HCEC 1CT (cell line): ENCODE measurements at places on chromosomes 1 and 21.
A peak's percentile ranks its signal among the peaks of the same experiment; 100 is the strongest.

DNA sequence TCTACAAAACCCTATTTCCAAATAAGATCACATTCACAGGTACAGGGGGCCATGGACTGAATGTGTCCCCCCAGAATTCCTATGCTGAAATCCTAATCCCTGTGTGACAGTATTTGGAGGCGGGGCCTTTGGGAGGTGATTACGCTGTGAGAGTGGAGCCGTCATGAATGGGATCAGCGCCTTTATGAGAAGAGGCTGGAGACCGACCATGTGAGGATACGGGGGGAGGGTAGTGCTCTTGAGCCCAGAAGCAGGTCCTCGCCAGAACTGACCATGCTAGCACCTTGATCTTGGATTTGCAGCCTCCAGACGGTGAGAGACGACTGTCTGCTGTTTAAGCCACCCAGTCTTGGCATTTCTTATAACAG, 23.8 kb upstream of the KIF26B start:
- no peak for DNase-seq

DNA sequence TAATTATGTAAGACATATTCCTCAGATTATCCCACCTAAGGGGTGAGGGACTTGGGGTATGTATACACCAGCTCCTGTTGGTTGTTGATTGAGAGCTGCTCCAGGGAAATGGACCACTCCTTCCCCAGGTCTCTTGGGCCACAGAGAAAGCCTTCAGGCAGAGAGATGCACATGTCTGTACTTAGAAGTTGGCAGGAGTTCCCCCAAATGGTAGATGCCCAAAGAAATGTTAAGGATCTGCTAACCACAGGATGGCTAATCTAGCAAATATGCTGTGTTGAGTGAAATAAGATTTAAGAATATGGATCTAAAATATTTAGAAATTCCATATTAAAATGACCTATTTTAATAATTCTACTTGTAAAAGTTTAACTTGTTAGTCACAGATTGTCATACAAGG, 100.8 kb upstream of the DNAH14 start:
- peak; percentile 33 for DNase-seq

DNA sequence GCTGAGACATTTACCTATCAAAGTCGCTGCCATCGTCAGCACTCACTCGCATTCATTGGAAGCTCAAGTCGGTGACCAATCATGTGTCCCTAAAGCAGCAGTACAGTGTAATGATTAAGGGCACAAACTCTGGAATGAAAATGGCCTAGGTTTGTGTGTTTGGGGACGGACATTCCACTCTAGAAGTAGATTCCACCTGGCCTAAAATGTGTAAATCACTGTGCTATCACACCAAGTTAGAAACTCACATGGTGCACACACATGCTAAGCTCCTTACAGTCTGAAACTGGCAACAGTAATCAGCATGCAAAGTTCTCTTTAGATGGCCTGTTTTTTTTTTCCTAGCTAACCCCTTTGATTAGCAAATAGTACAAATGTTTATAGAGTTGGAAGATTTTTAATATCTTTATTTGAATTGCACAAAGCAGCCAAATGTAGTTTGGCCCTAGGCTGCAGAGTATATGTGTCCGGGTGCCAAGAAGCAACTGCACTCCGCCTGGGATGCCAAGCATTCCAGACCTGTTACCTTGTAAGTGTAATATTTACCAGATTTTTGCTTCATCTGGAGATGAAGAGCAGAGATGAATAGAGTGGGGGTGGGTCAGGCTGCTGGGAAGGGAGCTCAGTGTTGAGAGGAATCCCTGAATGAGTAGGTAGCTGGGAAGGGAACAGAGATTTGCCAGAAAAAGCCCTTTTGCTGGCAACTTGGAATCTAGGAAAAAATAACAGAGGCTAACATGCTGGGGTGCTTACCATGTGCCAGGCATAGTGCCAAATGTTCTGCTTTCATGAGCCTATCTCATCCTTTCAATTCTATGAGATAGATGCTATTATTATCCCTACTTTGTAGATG, 35.2 kb downstream of the TGFB2 start:
- peak; percentile 49 for DNase-seq

DNA sequence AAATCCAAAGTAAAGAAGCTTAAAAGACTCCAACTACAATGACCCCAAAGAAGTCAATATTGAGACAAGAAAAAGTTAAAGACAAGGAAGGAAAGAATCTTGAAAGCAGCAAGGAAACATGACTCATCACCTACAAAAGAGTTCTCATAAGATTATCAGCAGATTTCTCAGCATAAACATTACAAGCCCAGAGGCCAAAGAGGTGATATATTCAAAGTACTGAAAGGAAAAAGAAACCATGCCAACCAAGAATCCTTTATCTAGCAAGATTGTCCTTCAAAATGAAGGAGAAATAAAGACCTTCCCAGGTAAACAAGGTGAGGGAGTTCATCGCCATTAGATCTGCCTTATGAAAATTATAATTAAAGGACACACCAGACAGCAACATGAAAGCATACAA, 49.8 kb downstream of the CSMD2 start:
- no peak for DNase-seq

DNA sequence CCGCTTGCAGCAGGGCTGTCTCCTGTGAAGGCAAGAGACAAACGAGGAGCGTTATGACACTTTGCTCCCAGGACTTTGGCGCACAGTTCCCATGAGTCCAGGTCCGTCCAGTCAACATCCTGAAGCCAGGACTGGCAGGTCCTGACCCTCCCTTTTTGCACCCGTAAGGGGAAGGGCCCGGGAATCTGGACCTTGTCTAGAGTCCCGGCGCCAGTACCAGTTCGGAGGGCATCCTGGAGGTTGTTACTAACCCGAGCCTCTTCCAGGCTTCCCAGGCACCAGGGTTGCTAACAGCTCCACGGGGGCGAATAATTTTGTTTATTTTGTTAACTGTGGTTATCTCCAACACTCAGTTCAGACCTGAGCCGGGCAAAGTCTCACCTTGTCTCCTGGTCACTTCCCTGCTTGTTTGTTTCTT, 682 bp upstream of the RWDD3 start:
- no peak for DNase-seq

DNA sequence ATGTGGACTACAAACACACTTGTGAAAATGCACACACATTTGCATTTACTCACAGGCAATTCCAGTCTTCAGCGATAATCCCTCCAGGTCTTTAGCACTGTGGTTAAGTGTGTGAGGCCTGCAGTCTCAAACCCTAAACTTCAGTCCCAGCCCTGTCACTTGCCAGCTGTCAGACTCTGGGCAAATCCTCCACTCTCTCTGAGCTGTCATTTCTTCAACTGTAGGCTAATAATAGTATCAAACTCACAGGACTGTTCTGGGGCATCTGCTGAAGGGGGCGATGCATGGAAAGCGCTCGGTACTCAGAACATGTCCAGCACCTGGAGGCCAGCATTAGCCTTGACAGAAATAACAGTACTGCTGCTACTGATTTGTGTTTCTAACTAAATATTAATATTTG, 48.2 kb downstream of the NEK2 start:
- no peak for DNase-seq

DNA sequence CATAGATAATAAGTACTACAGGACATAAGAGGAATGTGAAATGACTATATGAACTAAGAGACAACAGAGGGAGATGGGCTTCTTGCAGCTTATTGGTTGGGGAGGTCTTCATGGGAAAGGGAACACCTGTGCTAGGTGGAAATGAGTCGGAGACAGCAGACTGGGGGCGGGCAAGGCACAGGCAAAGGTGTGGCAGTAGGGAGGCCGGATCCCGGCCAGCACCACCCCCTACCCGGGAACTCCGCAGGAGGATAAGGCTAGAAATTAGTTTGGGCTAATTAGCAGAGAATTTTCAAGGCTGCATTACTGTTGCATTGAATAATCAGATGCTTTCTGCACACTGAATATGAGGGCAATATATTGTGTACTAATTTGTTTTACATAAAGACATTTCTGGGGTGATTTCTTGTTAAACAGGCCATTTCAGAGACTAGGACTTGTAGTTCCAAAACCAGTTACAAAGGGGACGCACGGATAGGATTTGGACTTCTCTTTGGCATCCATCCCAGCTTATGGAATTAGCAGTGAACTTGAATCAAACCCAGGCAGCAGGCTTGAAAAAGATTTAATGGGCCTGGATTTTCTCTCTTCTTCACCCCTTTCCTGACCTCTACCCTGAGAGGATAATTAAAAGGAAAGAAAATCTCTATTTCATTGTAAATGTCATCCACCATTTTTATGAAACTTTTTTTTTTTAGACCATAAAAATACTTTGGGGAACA, 2.2 kb upstream of the HUNK start:
- DNase-seq = no peak

DNA sequence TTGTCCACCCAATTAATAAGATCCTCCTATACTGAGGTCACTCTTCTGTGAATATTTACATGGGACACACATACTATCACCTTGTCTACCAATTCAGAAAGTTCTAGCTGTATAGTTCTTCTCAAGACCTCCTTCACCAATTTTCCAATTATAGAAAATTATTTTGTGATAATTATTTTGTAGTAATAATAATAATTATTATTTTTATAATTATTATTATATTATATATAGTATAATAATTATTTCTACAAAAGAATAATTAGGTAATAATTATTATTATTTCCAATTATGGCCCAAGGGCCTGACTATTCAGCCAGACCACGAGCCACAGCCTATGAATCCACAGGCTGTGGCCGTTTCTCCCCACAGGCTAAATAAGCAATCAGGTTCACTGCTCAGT, 164.1 kb upstream of the IGSF21 start:
- no peak for DNase-seq

- no peak for DNase-seq
Observed at GRCh38 chr1:49102752-49103151, 326.1 kb upstream of the BEND5 start.
